ENCODE measurements at places on chromosomes 13 and 19. TPM values are rescaled to one million over a fixed set of nuclear protein-coding genes. Genes with fewer than 3 reads are reported as not detected.

- no peaks in the 10 kb centered on the region for H3K4me1 ChIP-seq
- H3K27me3 ChIP-seq = no peaks in the 10 kb centered on the region
- no peak for DNase-seq
- H3K27ac ChIP-seq = peak within 1 kb of the TSS; percentile 17
- no peaks in the 10 kb centered on the region for H3K36me3 ChIP-seq
Observed at GRCh38 chr13:30735025-30735871, at the start of gene ALOX5AP. TSS of gene ALOX5AP (plus strand) at chr13:30735543. CDS start at chr13:30735606, 63 bp downstream.

GRCh38 chr19:1248139-1248785, at the start of gene MIDN:
TSS of gene MIDN (plus strand) at chr19:1248583. CDS start at chr19:1250297, 1,714 bp downstream.
- H3K36me3 ChIP-seq = no peaks in the 10 kb centered on the region
- peaks cover 36% of the 10 kb centered on the region for H3K4me1 ChIP-seq
- H3K4me3 ChIP-seq = peak within 1 kb of the TSS; percentile 51
- DNase-seq = peak; percentile 85
- H3K27me3 ChIP-seq = no peaks in the 10 kb centered on the region

DNA sequence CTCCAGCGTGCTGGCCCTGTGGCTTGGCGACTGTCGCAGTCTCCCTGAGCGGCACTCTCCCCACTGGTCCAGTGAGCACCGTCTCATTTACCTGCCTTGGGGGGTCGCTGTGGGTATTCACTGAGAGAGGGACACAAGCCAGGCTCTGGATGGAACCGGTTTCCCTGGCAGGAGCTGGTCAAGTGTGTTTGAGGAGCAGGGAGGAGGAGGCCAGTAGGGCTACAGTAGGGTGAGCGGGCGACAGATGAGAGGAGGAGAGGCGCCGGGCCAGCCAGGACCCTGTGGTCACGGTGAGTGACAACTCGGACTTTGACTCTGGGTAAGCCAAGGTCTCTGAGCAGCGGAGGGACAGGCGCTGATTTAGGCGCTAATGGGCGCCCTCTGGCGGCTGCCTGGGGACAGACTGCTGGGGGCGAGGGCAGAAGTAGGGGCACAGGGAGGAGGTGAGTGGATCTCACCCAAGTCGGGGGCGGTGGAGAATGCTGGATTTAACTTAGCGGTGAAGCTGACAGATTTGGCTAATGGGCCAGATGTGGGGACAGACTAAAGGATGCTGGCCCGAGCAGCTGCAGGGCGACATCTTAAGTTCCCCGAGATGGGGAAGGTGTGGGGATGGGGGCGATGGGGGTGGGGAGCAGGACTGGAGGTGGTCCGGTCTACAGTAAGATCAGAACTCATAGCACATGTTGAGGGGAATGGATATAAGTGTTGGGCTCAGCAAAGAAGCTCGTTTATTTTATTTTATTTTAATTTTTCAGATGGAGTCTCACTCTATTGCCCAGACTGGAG, 4.7 kb upstream of the PRMT1 start:
- peaks cover 9% of the 10 kb centered on the region for H3K4me1 ChIP-seq
- peak overlapping the region; percentile 58 for H3K27ac ChIP-seq
- peak; percentile 83 for DNase-seq
- no peak overlapping the region for H3K4me3 ChIP-seq
- H3K36me3 ChIP-seq = no peaks in the 10 kb centered on the region
- no peaks in the 10 kb centered on the region for H3K27me3 ChIP-seq

GRCh38 chr19:2731181-2731995, 8.4 kb downstream of the SLC39A3 start:
- no peaks in the 10 kb centered on the region for H3K4me1 ChIP-seq
- no peaks in the 10 kb centered on the region for H3K36me3 ChIP-seq
- no peak overlapping the region for H3K4me3 ChIP-seq
- DNase-seq = no peak
- H3K27ac ChIP-seq = no peak overlapping the region

DNA sequence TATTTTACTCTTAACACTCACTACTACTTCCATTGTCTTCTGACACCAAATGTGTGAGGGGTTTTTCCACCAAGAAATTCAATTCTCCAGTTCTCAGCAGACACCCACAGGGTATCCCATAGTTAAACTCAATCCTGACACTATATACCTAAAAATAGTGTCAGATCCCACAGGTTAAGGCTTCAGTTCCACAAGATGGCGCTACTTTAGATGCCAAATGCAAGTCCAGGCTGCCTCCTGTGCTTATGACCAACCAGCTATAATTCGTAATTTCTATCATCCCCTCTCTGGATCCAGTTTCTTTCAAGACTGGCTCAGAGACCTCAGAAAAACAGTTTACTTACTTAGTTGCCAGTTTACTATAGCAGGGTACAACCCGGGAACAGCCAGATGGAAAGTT, 1146.2 kb upstream of the SPRY2 start:
- H3K27me3 ChIP-seq = no peaks in the 10 kb centered on the region
- DNase-seq = no peak
- H3K27ac ChIP-seq = no peak overlapping the region
- H3K4me1 ChIP-seq = no peaks in the 10 kb centered on the region

DNA sequence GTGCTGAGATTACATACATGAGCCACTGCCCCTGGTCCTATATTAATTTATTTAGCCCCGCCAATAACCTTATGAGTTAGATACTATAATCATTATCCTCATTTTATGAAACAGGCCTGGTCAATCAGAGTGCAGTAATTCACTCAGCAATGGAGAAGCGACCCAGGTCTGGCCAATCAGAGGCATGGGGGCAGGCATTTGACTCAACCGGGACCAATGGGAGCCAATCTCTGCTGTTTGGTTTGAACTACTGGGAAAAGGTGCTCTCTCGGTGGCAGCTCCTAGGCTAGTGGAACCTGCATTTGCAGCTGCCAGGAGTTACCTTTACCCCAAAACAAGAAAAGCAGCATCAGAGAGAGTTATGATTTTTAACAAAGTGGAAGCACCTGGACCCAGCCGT, 6.6 kb downstream of the SIRT2 start:
- H3K27ac ChIP-seq = no peak overlapping the region
- no peaks in the 10 kb centered on the region for H3K36me3 ChIP-seq
- DNase-seq = no peak
- no peak overlapping the region for H3K4me3 ChIP-seq
- no peaks in the 10 kb centered on the region for H3K4me1 ChIP-seq
- no peaks in the 10 kb centered on the region for H3K27me3 ChIP-seq

- H3K27ac ChIP-seq = peak overlapping the region; percentile 22
- no peaks in the 10 kb centered on the region for H3K27me3 ChIP-seq
- peaks cover 11% of the 10 kb centered on the region for H3K4me1 ChIP-seq
- peak; percentile 68 for DNase-seq
- no peak overlapping the region for H3K4me3 ChIP-seq
Observed at GRCh38 chr19:41373993-41374392, 2.3 kb upstream of the TMEM91 start.

- H3K36me3 ChIP-seq = no peaks in the 10 kb centered on the region
- no peak for DNase-seq
- H3K27ac ChIP-seq = peak within 1 kb of the TSS; percentile 96
- peaks cover 6% of the 10 kb centered on the region for H3K4me1 ChIP-seq
- H3K27me3 ChIP-seq = no peaks in the 10 kb centered on the region
Observed at GRCh38 chr13:41019011-41019487, at the start of gene ELF1. TSS of gene ELF1 (minus strand) at chr13:41019316. CDS start at chr13:40982054, 37,262 bp downstream.

DNA sequence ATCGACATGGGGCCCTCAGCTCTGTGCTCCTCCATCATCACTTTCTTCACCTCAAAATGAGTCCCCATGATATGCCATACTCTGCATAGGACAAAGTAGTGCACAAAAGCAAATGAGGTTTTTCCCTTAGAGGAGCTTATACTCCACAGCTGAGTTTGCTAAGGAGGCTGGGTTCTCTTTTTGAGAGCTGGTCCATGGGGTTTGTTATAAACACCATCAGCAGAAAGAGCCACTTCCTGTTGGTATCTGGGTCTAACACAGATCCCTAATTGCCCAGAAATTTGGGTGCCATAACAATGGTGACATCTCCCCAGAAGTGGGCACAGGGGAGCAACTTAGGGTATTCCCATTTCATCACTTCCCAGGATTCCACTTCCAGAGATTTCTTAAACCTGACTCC, 395.7 kb downstream of the FOXO1 start:
- H3K36me3 ChIP-seq = no peaks in the 10 kb centered on the region
- H3K4me1 ChIP-seq = no peaks in the 10 kb centered on the region
- no peak for DNase-seq
- no peak overlapping the region for H3K27ac ChIP-seq

GRCh38 chr13:42039946-42040729, 8.3 kb upstream of the DGKH start:
- H3K27ac ChIP-seq = peak overlapping the region; percentile 84
- peak overlapping the region; percentile 82 for H3K4me3 ChIP-seq
- no peaks in the 10 kb centered on the region for H3K27me3 ChIP-seq
- DNase-seq = peak; percentile 93
- H3K4me1 ChIP-seq = peaks cover 6% of the 10 kb centered on the region
- H3K36me3 ChIP-seq = no peaks in the 10 kb centered on the region

DNA sequence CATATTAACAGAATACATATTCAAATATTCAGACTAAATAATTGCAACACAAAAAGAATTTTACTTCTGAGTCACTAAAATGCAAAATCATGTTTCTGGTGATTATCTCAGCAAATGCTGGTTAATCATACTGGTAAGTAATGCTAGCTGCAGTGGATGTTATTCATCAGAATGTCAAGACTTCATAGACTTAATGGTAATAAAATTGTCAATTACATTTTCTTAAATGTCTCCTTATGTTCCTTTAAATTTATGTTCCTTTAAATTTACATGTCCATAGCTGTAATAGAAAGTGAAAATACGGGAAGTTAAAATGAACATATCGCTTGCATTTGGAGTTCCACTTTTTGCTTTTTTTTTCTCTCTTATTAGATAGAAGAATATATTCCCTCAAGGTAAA, 853.0 kb downstream of the SLITRK6 start:
- H3K36me3 ChIP-seq = no peaks in the 10 kb centered on the region
- no peak overlapping the region for H3K4me3 ChIP-seq
- H3K4me1 ChIP-seq = no peaks in the 10 kb centered on the region
- H3K27me3 ChIP-seq = no peaks in the 10 kb centered on the region

GRCh38 chr13:73336773-73337172, 278.0 kb downstream of the KLF5 start:
- H3K4me3 ChIP-seq = no peak overlapping the region
- H3K27me3 ChIP-seq = no peaks in the 10 kb centered on the region
- H3K36me3 ChIP-seq = no peaks in the 10 kb centered on the region
- H3K27ac ChIP-seq = no peak overlapping the region
- no peak for DNase-seq

DNA sequence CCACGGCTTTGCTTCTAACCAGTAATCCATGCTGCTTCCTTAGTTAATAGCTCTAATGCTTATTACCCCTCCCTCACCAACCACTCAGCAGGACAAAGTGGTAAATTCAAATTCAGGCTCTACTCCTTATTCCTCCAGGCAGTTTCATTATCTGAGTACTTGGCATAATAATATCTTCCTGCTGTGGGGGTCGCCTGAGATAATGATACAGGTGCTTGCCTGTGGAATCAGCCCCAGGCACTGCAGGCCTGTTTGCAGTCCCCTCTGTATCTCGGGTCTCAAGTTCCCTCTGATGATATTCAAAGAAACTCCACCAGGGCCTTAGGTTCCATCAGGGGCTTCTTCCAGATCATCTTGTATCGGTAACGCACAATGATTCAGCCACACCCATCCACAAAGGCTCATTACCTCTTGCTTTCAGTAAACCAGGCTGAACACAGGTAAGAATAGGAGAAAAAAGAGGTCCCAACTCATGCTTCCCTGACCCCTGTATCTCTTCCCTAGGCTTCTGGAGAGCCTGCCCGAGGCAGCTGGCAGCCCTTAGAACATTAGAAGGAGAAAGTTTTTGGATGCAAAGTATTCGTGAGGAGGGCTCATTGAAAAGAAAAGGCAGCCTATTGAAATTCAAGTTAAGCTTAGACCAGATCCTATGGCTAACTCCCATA, 14.3 kb upstream of the FOXO1 start:
- H3K27ac ChIP-seq = no peak overlapping the region
- DNase-seq = no peak
- H3K4me3 ChIP-seq = no peak overlapping the region

DNA sequence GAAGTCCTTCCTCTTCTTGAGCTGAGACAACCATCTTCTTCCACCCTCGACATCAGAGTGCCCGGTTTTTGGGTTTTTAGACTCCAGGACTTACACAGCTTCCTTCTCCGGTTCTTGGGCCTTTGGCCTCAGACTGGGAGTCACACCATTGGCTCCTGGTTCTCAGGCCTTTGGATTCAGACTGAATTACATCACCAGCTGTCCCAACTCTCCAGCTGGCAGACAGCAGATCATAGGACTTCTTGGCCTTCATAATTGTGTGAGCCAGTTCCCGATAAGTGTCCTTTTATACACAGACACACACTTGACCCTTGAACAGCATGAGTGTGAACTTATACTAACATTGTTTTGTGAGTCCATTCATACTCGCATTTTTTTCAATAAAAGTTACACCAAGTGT, 166.0 kb upstream of the UBL3 start:
- DNase-seq = no peak
- H3K27ac ChIP-seq = no peak overlapping the region
- H3K36me3 ChIP-seq = no peaks in the 10 kb centered on the region
- H3K4me3 ChIP-seq = no peak overlapping the region
- H3K27me3 ChIP-seq = no peaks in the 10 kb centered on the region

DNA sequence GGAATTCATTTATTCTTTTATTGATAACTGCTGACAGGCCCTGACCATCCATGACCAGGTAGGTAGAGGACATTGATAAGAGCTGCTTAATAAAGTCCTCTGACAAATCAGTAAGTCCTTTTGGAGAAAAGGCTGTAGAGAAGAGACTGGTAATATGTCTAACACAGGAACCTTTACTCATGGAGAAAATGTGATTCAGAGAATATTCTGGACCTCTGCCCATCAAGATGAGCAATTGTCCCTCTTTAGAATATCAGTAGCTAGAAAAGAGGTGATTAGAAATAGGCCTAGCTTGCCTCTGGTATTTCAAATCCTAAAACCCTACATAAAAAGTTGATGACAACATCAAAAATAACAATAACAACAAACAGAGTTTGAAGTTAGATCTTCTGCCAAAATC, 642.3 kb downstream of the TBC1D4 start:
- no peaks in the 10 kb centered on the region for H3K27me3 ChIP-seq
- no peaks in the 10 kb centered on the region for H3K36me3 ChIP-seq
- H3K4me3 ChIP-seq = no peak overlapping the region
- H3K27ac ChIP-seq = no peak overlapping the region
- DNase-seq = no peak
- no peaks in the 10 kb centered on the region for H3K4me1 ChIP-seq

DNA sequence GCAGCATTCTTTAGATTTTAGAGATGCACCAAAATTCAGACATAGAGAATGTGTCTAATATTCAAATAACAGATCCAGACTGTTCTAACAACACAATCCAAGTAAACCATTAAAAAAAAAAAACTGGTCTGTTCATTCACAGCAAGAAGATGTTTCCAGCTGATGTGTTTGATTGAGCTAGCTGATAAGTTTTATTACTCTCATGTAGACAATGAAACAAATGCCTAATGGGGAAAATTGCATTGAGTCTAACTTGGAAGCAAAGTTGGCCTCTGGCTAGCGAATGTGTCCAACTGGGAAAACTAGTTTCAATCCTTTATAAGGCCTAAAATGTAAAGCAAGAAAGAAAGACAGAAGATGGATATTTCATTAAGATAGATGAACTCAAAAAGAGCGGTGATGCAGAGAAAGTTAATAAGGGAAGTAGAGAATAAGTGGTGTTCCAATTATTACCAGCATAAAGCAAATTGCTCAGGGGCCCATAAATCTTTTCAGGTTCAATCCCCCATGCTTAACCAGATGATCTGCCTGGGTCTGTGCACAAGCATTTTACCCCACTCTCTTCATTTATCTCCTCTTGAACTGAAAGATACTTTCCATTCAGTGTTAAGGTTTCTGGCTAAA, 54.2 kb downstream of the PCDH9 start:
- no peaks in the 10 kb centered on the region for H3K36me3 ChIP-seq
- no peak for DNase-seq
- no peaks in the 10 kb centered on the region for H3K27me3 ChIP-seq
- H3K4me3 ChIP-seq = no peak overlapping the region
- no peak overlapping the region for H3K27ac ChIP-seq

The ZNF792 gene
- polyA plus RNA-seq = 1.6 TPM

The SHISA7 gene
- polyA plus RNA-seq = 0.33 TPM

The PABPC3 gene
- polyA plus RNA-seq = 0.07 TPM

The TEX30 gene
- 8.2 TPM for polyA plus RNA-seq

The PGLYRP1 gene
- not detected for polyA plus RNA-seq
